Activated CD4-positive, alpha-beta T cell treated with anti-CD3 and anti-CD28 coated beads, Interleukin-2, amount 10 ng/mL, durations not matched to agents 7 days and 5 days (primary cell): ENCODE measurements at places on chromosomes 2 and 18. TPM values are rescaled to one million over a fixed set of nuclear protein-coding genes. Genes with fewer than 3 reads are reported as not detected.

DNA sequence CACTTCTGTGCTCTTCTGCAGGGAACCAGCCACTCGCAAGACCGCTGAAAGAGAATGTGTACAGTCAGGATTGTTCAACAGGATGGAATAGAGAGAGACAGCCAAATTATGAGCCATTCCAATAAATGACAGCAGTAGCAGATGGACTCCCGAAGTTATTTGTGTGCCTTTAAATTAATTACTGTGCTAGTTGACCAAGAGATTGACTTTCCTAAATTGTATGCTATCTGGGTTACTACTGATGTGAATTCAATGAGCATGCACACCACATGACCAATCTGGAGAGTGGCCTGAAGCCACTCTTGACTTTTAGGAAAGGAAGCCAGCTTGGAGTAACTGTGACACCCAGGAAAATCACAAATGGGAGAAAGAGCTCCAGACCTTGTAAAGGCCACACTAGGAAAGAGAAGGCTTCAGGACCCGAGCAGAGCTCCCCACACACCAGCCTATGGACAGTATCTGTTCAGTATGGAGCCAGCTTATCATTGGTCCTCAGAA lies 52.8 kb downstream of the CHMP3 start:
- no peak for DNase-seq

INHBB gene
- total RNA-seq, result not detected

DNA sequence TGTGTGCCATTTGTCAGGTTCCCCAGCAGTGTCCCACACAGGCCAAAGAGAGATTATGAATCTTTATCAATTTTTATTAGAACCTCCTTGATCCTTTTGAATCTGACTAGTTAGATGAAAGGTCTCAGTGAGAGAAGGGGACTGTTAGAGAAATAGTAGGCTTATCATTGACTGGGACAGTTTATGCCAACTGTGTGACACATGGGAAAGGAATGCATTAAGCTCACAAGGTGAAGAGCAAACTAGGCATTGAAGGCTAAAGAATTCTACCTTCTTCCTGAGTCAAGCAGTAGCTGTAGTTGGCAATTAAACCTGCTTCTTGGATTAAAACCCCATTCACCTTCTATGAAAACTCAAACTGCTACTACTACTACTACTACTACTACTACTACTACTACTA lies 389.6 kb upstream of the CDH19 start:
- DNase-seq, result no peak

DNA sequence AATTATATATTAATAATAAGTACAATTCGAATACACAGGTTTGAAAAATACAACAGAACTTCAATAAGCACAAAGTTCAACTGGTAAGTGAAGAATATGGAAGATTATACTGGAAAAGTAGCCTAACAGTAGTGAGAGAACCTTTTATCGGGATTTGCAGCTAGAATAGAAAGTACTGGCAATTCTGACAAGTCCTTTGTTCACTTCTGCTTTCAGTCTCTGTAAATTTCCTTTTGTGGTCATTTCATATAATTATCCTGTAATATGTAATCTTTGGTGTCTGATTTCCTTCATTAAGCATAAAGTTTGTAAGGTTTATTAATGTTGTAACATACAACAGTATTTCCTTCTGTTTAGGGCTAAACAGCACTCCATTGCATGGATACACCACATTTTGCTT lies 67.2 kb downstream of the CUL3 start:
- DNase-seq, result no peak

DNA sequence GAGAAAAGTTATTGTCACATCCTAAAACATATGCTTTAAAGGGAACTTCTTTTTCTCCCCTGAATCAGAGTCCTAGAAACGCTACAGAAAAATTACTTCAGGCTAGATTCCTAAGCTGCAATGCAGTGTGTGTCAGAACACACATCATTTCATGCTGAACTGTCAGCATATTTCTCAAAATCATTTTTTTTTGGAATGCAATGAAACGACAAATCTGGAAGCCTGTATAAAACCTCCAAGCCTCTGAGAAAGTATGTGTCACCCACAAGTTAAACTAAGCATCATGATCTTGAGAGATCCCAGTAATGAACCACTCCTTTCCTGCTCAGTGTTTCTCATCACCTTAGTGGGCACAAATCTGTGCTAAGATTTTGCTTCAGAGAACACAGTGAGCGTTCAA lies 276.2 kb downstream of the ZNF521 start:
- no peak for DNase-seq

GRCh38 chr2:218369330-218369729 lies 12.7 kb downstream of the CATIP start:
- DNase-seq, result no peak

UPP2 gene
- not detected for total RNA-seq
